ENCODE measurements at places on chromosomes 2 and 18. TPM values are rescaled to one million over a fixed set of nuclear protein-coding genes. Genes with fewer than 3 reads are reported as not detected.
A peak's percentile ranks its signal among the peaks of the same experiment; 100 is the strongest.

DSG1 gene
- not detected for total RNA-seq

CCDC102B gene
- 4.0 TPM for total RNA-seq

LGALSL gene
- 17.5 TPM for total RNA-seq

RESP18 gene
- not detected for total RNA-seq

RUFY4 gene
- total RNA-seq: 0.62 TPM

FAP gene
- 2.0 TPM for total RNA-seq

ACVR2A gene
- 36.9 TPM for total RNA-seq

DNA sequence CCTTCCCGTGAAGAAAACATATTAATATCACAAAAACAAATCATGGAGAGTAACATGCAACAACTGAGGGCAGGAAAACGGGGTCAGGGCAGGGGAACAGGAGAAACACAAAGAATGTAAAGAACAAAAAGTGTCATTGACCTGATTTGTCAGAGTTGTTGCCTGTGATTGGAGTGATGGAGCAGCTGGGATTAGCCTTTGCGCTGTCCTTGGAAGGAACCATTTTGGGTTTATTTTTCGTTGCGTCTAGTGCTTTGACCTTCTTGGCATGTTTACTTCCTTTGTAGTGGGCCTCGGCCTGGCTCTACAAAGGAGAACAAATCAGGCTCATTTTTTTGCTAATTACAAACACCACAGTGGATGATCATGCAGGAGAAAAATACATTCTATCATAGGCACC is 218.5 kb upstream of the SESTD1 start:
- no peak overlapping the region for H3K27ac ChIP-seq
- DNase-seq: no peak
- no peaks in the 10 kb centered on the region for H3K27me3 ChIP-seq
- H3K4me1 ChIP-seq: no peaks in the 10 kb centered on the region
- no peak overlapping the region for H3K4me3 ChIP-seq

DNA sequence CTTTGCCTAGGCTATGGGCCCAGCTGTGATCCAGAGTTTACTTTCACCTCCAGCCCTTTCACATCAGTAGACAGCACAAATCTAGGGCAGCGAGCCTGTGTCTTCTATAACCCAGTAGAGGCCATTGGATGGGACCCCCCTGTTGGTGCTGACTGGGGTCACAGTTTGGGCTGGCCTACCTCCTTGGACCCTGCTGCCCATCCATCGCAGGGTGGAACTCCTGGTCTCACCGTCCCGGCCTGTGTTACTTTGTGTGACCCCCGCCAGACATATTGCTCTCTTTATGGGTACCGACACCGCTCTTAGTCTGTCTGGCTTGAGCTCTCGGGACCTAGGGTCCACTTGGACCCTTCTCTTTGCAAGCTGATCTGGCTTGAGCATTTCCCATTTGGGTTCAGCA is 157.4 kb downstream of the CTIF start:
- no peaks in the 10 kb centered on the region for H3K4me1 ChIP-seq
- no peak for DNase-seq
- H3K4me3 ChIP-seq: no peak overlapping the region

DNA sequence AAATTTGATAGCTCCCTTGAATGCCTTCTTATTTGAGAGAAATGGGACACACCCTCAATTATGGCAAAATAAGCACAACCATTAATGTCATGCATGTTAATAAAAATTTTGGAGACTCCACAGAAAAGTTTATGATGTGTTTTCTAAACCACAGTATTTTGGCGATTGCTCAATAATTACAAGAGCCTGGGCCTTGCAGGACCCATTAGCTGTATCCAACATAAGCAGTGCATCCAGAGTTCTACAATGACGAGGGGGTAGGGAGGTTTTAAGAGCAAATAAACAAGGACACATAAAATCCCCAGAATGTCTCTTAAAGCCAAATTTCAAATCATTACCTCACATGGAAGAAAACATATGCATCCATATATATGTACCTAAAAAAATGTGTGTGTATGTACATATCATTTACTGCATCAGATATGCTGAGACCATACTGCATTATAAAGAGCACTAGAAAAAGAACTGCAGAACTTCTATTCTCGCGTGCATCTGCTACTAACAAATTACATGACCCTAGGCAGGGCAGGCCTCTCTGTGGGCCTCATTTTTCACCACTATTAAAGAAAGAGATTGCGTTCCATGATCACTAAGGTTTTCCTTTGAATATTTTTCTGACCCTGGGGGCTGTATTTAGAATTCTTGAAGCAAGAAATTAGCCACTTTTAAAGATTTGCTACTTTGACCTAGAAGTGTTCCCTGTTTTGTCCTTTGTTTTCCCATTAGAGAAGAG is 38.0 kb downstream of the CMPK2 start:
- no peaks in the 10 kb centered on the region for H3K27me3 ChIP-seq
- H3K36me3 ChIP-seq: no peaks in the 10 kb centered on the region
- no peaks in the 10 kb centered on the region for H3K4me1 ChIP-seq
- no peak overlapping the region for H3K27ac ChIP-seq
- DNase-seq: no peak

- H3K4me1 ChIP-seq: no peaks in the 10 kb centered on the region
- no peak overlapping the region for H3K27ac ChIP-seq
- no peaks in the 10 kb centered on the region for H3K36me3 ChIP-seq
These were observed 41.5 kb upstream of the EPC2 start for GRCh38 chr2:148602885-148603561.

GRCh38 chr2:171404261-171404660 is 29.5 kb downstream of the METTL8 start:
- H3K27me3 ChIP-seq: no peaks in the 10 kb centered on the region
- no peak overlapping the region for H3K4me3 ChIP-seq
- no peaks in the 10 kb centered on the region for H3K4me1 ChIP-seq
- no peak for DNase-seq

DNA sequence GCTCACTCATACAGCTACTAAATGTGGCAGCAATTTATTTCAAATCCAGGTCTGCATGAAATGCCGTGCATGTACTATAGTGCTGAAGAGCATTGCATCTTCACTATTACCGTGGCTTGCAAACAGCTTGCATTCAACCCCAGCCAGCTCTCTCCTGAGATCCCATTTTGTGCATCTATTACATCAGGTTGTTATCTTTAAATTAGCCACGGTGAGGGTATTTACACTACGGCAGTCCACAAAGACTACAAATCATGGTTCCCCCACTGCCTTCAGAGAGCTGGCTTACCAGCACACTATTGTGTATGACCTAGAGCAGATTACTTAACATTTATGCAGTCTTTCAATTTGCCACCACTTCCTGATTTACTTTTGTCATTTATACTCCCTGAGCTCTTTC is 621.3 kb upstream of the LRATD1 start:
- peaks cover 2% of the 10 kb centered on the region for H3K4me1 ChIP-seq
- H3K27me3 ChIP-seq: no peaks in the 10 kb centered on the region
- H3K4me3 ChIP-seq: no peak overlapping the region
- DNase-seq: no peak
- H3K36me3 ChIP-seq: no peaks in the 10 kb centered on the region
- no peak overlapping the region for H3K27ac ChIP-seq

- no peak for DNase-seq
- H3K27ac ChIP-seq: no peak overlapping the region
- no peaks in the 10 kb centered on the region for H3K36me3 ChIP-seq
- no peaks in the 10 kb centered on the region for H3K27me3 ChIP-seq
- H3K4me1 ChIP-seq: no peaks in the 10 kb centered on the region
These were observed 158.3 kb upstream of the NDUFV2 start for GRCh38 chr18:8943900-8944870.

DNA sequence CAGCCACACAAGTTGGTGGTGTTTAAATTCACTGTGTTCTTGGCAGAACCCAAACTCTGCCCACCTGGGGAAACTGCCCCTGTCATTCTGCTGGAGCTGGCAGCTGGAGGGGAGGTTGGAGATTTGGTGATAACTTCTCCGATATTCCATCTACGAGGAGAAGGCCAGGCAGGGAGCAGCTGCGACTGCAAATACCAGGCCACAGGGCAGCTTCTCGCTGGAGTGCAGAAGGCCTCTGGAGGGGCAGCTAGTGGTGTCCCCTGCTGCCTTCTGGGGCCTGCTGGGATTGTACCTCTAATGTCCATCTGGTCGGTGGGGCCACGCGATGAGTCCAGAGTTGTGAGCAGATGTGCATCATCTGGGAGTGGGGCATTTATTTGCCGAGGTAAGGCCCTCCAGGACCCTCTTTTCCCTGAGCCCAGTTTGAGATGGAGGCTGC is 98.9 kb downstream of the ACKR3 start:
- H3K36me3 ChIP-seq: no peaks in the 10 kb centered on the region
- no peak for DNase-seq
- H3K4me1 ChIP-seq: no peaks in the 10 kb centered on the region
- H3K4me3 ChIP-seq: no peak overlapping the region
- no peaks in the 10 kb centered on the region for H3K27me3 ChIP-seq

GRCh38 chr2:127142663-127143630 is 36.0 kb upstream of the BIN1 start:
- peak; percentile 8 for DNase-seq
- H3K4me1 ChIP-seq: no peaks in the 10 kb centered on the region
- H3K27ac ChIP-seq: no peak overlapping the region
- no peaks in the 10 kb centered on the region for H3K27me3 ChIP-seq

- no peak for DNase-seq
- no peak overlapping the region for H3K27ac ChIP-seq
- H3K4me1 ChIP-seq: no peaks in the 10 kb centered on the region
- H3K4me3 ChIP-seq: no peak overlapping the region
- H3K36me3 ChIP-seq: no peaks in the 10 kb centered on the region
These were observed 255.3 kb upstream of the SIX2 start for GRCh38 chr2:45264227-45265225.

GRCh38 chr2:220365023-220365422 is 737.6 kb downstream of the SLC4A3 start:
- H3K4me1 ChIP-seq: no peaks in the 10 kb centered on the region
- H3K36me3 ChIP-seq: no peaks in the 10 kb centered on the region
- H3K4me3 ChIP-seq: no peak overlapping the region
- H3K27ac ChIP-seq: no peak overlapping the region
- H3K27me3 ChIP-seq: no peaks in the 10 kb centered on the region

GRCh38 chr2:213703406-213704098 is 419.3 kb downstream of the SPAG16 start:
- no peak overlapping the region for H3K27ac ChIP-seq
- no peaks in the 10 kb centered on the region for H3K36me3 ChIP-seq
- no peaks in the 10 kb centered on the region for H3K27me3 ChIP-seq
- no peak overlapping the region for H3K4me3 ChIP-seq

DNA sequence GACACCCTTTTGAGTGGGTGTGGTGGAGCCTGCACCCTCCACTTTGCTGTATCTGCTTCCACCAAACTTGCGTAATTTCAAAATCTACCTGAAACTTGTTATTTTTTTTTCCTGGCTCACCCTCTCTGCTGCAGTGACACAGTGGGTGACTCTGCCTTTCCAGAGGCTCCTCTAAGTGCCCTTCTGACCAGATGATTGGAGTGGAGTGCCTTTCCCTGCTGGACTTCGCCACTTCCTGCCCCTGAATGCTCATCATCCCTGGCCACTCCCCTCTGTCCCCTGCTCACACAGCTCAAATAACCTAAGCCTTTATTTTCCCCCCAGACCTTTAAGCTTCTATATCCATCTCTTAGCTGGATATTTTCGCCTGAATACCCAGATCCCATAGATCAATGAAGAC is 777.5 kb upstream of the ID2 start:
- H3K27me3 ChIP-seq: no peaks in the 10 kb centered on the region
- no peaks in the 10 kb centered on the region for H3K4me1 ChIP-seq
- DNase-seq: no peak
- no peak overlapping the region for H3K27ac ChIP-seq
- no peaks in the 10 kb centered on the region for H3K36me3 ChIP-seq

GRCh38 chr2:86778957-86779356 is 11.8 kb downstream of the CD8A start:
- no peaks in the 10 kb centered on the region for H3K27me3 ChIP-seq
- no peaks in the 10 kb centered on the region for H3K36me3 ChIP-seq
- H3K4me1 ChIP-seq: no peaks in the 10 kb centered on the region
- no peak overlapping the region for H3K27ac ChIP-seq
- DNase-seq: no peak
- no peak overlapping the region for H3K4me3 ChIP-seq

GRCh38 chr2:119810049-119810630 is 50.4 kb downstream of the PTPN4 start:
- H3K4me3 ChIP-seq: no peak overlapping the region
- DNase-seq: no peak
- H3K4me1 ChIP-seq: peaks cover 2% of the 10 kb centered on the region
- H3K27me3 ChIP-seq: no peaks in the 10 kb centered on the region
- no peak overlapping the region for H3K27ac ChIP-seq

DNA sequence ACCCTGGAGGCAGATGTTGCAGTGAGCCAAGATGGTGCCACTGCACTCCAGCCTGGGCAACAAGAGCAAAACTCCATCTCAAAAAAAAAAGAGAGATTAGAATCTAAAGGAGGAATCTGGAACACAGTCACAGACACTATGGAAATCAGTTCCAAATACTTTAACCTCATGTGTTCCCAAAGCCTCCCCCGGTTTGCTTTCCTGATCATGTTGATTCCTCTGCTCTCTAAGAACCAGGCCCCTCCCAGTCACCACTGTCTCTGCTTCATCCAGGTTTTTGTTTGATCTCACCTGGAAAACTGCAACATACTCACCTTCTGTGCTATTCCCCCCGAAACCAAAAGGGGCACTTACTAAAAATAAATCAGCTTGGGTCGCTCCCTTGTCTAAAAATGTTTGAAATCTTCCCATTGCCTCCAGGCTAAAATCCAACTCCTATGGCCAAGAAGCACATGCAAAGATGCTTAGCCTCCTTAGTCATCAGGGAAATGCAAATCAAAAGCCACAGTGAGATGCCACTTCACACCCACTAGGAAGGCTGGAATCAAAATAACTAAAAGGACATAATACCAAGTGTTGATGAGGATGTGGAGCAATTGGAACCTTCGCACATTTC is 6.2 kb upstream of the NEU2 start:
- H3K27ac ChIP-seq: no peak overlapping the region
- H3K27me3 ChIP-seq: no peaks in the 10 kb centered on the region

- no peaks in the 10 kb centered on the region for H3K27me3 ChIP-seq
- DNase-seq: no peak
- peak overlapping the region; percentile 72 for H3K27ac ChIP-seq
- H3K4me1 ChIP-seq: peaks cover 9% of the 10 kb centered on the region
These were observed 120.7 kb downstream of the ZNF521 start for GRCh38 chr18:25231327-25231691.

- no peak overlapping the region for H3K4me3 ChIP-seq
- H3K27ac ChIP-seq: no peak overlapping the region
- H3K36me3 ChIP-seq: no peaks in the 10 kb centered on the region
- H3K4me1 ChIP-seq: no peaks in the 10 kb centered on the region
- no peak for DNase-seq
- no peaks in the 10 kb centered on the region for H3K27me3 ChIP-seq
These were observed 400.3 kb upstream of the LRATD1 start for GRCh38 chr2:14232217-14232616.

GRCh38 chr2:9060819-9061218 is 57.3 kb upstream of the MBOAT2 start:
- DNase-seq: no peak
- no peak overlapping the region for H3K27ac ChIP-seq
- H3K4me1 ChIP-seq: no peaks in the 10 kb centered on the region
- H3K27me3 ChIP-seq: no peaks in the 10 kb centered on the region
- no peaks in the 10 kb centered on the region for H3K36me3 ChIP-seq
- H3K4me3 ChIP-seq: no peak overlapping the region

GRCh38 chr2:8242739-8243138 is 439.1 kb upstream of the ID2 start:
- no peak for DNase-seq
- no peak overlapping the region for H3K4me3 ChIP-seq
- H3K36me3 ChIP-seq: no peaks in the 10 kb centered on the region
- no peak overlapping the region for H3K27ac ChIP-seq
- H3K27me3 ChIP-seq: no peaks in the 10 kb centered on the region

- H3K4me1 ChIP-seq: peaks cover 3% of the 10 kb centered on the region
- no peak for DNase-seq
- H3K27ac ChIP-seq: no peak overlapping the region
- no peaks in the 10 kb centered on the region for H3K27me3 ChIP-seq
- no peaks in the 10 kb centered on the region for H3K36me3 ChIP-seq
These were observed 2.8 kb downstream of the CIDEA start for GRCh38 chr18:12256951-12257350.

All from ovary (tissue), 10 donors.